GM18507 (cell line): ENCODE measurements at places on chromosomes 1 and 21.

DNA sequence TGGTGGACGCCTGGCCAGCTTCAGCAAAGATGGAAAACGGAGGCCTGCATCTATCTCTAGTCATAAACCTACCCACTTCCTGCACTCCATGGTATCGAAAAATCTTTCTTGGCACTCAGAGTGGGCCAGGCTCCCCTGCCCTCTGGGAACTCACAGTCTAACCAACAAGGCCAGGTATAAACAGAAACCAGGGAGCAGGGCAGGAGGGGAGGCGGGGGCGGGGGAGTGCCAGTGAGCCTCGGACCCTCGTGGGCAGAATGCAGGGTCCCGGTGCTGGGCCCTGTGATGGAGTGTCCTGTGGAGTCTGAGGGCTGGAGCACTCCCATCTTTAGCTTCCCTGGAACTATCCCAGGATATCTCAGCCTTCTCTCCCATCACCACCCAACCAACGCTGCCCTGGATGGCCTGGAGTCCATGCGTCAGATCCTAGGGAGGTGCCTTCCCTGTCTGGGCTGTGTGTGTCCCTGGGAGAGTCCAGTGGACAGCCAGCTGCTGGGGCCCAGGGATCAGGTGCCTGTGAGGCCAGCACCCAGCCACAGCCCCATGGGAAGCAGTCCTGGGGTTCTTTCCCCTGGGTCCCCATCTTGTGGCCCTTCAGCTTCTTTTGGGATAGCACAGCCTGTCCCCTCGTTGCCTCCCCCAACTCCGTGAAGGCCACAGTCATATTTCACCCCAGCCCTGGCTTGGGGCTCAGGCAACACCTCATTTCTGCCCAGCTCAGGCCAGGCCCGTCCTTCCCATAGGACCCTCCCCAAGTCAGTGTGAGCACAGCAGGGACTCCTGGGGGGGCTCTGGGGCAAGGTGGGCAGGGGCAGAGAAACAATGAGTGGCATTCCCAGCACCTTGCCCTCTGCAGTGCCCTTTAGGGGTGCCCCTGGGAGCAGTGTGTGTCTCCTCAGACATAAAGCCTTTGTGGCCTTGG is 1.1 kb upstream of the EPS8L3 start:
- DNase-seq: no peak

DNA sequence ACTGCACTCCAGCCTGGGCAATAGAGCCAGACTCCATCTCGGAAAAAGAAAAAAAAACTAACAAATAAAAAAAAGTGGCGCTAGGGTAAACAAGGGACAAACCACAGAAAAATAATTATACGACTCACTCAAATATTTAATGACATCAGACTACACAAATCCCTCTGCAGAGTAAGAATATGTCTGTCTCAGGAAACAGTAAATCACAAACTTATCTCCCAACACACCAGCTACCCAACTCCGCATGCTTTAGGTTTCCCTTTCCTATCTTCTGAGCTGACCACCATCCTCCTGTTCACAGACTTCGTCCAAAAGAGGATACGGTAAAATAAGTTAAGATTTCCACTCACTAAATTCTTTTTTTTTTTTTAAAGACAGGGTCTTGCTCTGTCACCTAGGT is 16.2 kb downstream of the WDR47 start:
- no peak for DNase-seq

- no peak for DNase-seq
Measured at GRCh38 chr1:11352816-11353799, 80.1 kb downstream of the UBIAD1 start.

DNA sequence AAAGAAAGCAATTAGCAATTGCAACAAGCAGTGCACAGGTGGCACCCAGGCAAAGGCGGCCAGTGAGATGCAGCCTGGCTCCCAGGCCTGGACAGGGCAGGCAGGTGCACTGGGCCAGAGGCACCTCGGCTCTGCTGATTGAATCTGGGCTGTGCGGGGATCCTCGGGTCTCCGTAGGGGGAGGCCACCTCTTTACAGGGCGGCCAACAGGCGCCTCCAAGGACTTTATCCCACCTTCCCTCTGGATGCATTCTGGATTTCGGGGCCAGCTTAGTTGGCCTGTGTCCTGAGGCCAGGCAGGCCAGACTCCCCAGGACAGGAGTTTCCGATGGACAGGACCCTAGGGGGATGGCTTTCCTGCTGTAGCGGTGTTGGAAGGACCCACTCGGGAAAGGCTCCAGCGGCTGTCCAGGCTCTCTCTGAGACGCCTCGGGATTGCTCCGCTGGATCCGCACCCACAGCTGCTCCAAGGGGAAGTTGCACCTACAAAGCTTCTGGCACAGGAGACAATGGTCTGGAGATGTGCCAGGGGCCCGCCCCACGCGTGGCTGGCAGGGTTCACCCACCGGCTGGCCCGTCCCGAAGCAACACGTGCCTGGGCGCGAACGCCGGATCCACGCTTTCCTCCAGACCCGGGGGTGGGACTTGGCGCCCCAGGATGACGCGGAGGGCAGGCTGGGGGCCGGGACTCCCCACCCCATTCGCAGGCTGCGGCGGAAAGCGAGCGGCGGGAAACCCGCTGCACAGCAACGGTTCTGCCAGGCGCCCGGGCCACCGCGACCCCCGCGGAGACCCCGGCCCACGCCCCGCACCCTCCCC is 810 bp downstream of the SLC19A1 start:
- DNase-seq: peak; percentile 87
